ENCODE measurements at places on chromosomes 2 and 18. TPM values are rescaled to one million over a fixed set of nuclear protein-coding genes. Genes with fewer than 3 reads are reported as not detected.

The HAAO gene
- total RNA-seq: 0.30 TPM

The SATB2 gene
- 11.8 TPM for total RNA-seq

The ADCYAP1 gene
- not detected for total RNA-seq

The GAL3ST2 gene
- total RNA-seq: 0.24 TPM

The C1GALT1C1L gene
- total RNA-seq: not detected

The TTN gene
- total RNA-seq: 0.26 TPM

The FKBP1B gene
- total RNA-seq: 4.4 TPM

The SLC14A1 gene
- total RNA-seq: 0.77 TPM

- H3K27me3 ChIP-seq: no peaks in the 10 kb centered on the region
- no peak overlapping the region for H3K4me3 ChIP-seq
- peaks cover 24% of the 10 kb centered on the region for H3K36me3 ChIP-seq
- no peak for DNase-seq
- H3K27ac ChIP-seq: no peak overlapping the region
Measured at GRCh38 chr2:120456867-120457266, 110.9 kb downstream of the INHBB start.

DNA sequence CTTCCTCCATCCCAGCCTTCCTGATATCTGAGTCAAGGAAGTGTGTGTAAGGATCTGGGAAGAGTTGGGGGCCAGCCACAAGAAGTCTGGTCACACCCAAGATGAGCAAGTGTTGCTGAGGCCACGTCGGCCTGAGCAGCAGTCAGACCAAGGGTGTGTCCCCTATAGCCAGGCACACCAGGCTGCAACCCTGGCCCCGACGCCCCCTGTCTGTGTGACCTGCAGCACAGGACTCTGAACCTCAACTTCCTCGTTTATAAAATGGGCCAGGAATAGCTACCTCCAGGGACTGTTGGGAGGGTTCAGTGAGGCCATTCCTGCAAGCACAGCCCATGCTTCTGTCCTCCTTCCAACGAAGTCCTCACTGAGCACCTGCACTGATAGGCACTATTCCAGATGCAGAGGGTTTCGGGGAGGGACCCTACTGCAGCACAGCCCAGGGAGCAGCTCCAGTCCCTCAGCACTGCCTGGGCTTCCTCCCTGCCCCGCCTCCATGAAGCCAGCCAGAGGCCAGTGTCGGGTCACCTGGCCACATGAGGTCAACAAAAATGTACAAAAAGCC, 13.3 kb downstream of the LIMS2 start:
- H3K36me3 ChIP-seq: peaks cover 14% of the 10 kb centered on the region
- H3K27ac ChIP-seq: no peak overlapping the region
- H3K4me3 ChIP-seq: no peak overlapping the region
- DNase-seq: no peak
- peaks cover 6% of the 10 kb centered on the region for H3K27me3 ChIP-seq

- no peak for DNase-seq
- H3K36me3 ChIP-seq: no peaks in the 10 kb centered on the region
- H3K4me3 ChIP-seq: no peak overlapping the region
- H3K27me3 ChIP-seq: peaks cover under 1% of the 10 kb centered on the region
Measured at GRCh38 chr18:63895190-63895589, 7.7 kb downstream of the SERPINB2 start.

GRCh38 chr2:210536973-210537650, 19.3 kb upstream of the CPS1 start:
- DNase-seq: no peak
- H3K27me3 ChIP-seq: no peaks in the 10 kb centered on the region
- no peak overlapping the region for H3K4me3 ChIP-seq
- H3K27ac ChIP-seq: no peak overlapping the region
- H3K36me3 ChIP-seq: no peaks in the 10 kb centered on the region

DNA sequence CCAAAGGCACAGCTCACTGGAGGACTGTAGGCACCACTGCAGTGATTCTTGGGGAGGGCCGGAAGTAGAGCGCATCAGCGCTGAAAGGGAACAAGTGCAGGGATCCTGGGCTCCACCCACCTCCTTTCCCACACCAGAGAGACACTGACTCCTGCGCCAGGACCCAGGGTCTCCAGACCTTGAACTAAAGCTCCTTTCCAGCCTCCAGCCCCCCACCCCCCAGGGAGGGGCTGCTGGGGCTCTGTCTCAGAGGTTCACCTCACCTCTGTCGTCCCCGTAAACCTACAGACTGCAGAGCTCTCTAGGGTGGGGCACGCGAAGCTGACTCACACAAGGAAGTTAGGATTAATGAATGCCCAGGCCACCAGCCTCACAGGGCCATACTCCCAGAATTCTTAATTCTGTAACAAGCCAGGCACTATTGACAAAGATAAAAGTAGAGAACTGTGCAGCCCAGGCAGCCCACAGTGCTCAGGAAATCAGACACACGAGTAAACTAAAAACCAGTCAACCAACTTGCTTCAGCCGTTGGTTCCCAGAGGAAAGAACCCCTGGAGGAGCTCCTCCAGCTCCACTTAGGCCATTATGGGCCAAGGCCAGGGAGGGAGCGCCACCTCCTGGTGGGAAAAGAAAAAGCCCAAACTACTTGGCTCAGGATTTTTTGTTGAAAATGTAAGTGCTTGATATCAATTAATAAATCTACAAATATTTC, 45.1 kb upstream of the ACAA2 start:
- DNase-seq: peak; percentile 46
- H3K27me3 ChIP-seq: peaks cover 22% of the 10 kb centered on the region
- no peaks in the 10 kb centered on the region for H3K36me3 ChIP-seq
- peaks cover 6% of the 10 kb centered on the region for H3K4me1 ChIP-seq
- H3K27ac ChIP-seq: no peak overlapping the region

GRCh38 chr2:73839653-73840411, 11.1 kb downstream of the STAMBP start:
- no peak overlapping the region for H3K27ac ChIP-seq
- peaks cover 22% of the 10 kb centered on the region for H3K4me1 ChIP-seq
- H3K27me3 ChIP-seq: no peaks in the 10 kb centered on the region
- no peak overlapping the region for H3K4me3 ChIP-seq
- H3K36me3 ChIP-seq: peaks cover 4% of the 10 kb centered on the region

GRCh38 chr2:129712676-129712985, 266.8 kb upstream of the RAB6C start:
- H3K4me3 ChIP-seq: no peak overlapping the region
- peaks cover 7% of the 10 kb centered on the region for H3K36me3 ChIP-seq
- no peak for DNase-seq
- no peak overlapping the region for H3K27ac ChIP-seq

GRCh38 chr2:111712940-111713515, 171.0 kb downstream of the ANAPC1 start:
- no peak overlapping the region for H3K4me3 ChIP-seq
- no peak overlapping the region for H3K27ac ChIP-seq
- no peaks in the 10 kb centered on the region for H3K4me1 ChIP-seq
- H3K27me3 ChIP-seq: peaks cover 36% of the 10 kb centered on the region
- peaks cover 16% of the 10 kb centered on the region for H3K36me3 ChIP-seq

DNA sequence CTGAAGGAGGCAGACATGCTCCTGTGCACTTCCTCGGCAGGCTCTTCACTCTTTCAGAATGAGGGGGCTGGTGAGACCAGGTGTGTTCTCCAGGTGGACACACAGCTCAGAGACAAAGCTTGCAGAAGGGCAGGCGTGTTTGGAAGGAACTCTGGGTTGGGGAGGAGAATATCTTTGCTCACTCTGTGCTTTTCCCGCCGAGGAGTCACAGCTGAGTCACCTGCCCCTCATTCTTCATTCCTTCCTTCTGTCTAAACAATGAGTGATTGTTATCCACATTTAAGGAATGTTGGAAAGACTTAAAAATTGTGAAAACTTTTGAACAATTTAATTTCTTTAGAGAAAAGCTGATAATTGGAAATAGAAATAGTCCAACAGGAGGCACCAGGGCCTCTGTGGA, 126.3 kb upstream of the TPO start:
- H3K27me3 ChIP-seq: peaks cover 2% of the 10 kb centered on the region
- no peak overlapping the region for H3K27ac ChIP-seq
- no peak for DNase-seq
- no peak overlapping the region for H3K4me3 ChIP-seq
- peaks cover 5% of the 10 kb centered on the region for H3K4me1 ChIP-seq

- DNase-seq: no peak
- no peaks in the 10 kb centered on the region for H3K27me3 ChIP-seq
- H3K27ac ChIP-seq: no peak overlapping the region
- H3K4me1 ChIP-seq: no peaks in the 10 kb centered on the region
Measured at GRCh38 chr2:165632594-165632993, 161.5 kb downstream of the GALNT3 start.

DNA sequence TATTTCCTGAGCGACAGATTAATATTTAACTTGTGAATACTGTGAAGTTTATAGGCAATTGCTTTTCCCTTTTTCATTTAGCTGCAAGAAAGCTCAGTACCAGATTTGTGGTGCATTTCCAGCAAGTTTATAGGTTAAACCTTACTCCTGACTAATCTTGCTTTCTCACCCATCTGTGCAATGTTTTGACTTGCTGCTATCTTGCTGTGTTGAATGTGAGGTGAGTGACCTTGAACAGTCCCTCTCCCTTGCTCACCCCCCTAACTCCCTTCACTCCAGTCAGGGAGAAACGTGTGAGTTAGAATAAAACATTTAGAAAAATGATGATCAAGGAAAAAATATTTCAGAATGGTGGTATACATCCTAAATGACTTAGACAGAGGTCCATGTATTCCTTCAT, 39.8 kb upstream of the PARD3B start:
- peaks cover 55% of the 10 kb centered on the region for H3K4me1 ChIP-seq
- H3K36me3 ChIP-seq: no peaks in the 10 kb centered on the region
- no peak for DNase-seq
- no peak overlapping the region for H3K4me3 ChIP-seq

- peaks cover 60% of the 10 kb centered on the region for H3K4me1 ChIP-seq
- DNase-seq: no peak
- no peaks in the 10 kb centered on the region for H3K27me3 ChIP-seq
- no peaks in the 10 kb centered on the region for H3K36me3 ChIP-seq
Measured at GRCh38 chr2:175836361-175836760, 165.7 kb downstream of the LNPK start.

DNA sequence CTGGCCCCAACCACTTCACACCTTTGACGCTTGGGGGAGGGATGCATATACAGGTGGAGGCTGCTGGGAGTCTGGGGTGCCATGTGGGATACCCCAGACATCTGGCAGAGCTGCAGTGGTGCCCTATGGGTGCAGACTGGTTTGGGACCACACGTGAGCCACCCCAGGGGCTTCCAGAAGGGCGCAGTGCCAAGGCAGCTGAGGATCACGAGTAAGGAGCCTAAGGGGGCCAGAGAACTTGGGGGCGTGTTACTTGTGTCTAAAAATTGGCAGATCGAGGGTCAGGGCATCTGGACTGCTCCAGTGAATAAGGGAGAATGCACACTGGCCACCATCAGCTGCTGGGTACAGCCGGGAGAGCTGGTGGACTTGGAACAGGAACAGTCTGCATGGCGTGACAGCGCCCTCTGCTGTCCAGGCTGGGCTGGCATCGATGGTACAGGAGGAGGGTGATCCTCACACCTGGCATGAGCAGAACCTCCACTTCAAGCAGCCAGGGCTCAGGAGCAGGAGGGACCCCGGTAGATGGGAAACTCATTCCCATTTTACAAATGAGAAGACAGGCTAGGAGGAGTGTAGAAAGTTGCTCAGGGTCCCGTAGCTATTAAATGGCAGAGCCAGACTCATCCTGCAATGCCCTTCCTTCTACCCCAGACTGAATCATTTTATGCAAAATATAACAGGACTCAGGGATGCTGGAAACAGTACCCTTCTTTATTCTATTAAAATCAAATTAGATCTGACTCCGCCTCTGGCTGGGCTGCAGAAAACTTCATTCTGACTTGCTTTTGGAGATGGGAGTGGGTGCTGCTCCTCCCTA, 60.4 kb downstream of the ATOH8 start:
- H3K27me3 ChIP-seq: peaks cover 9% of the 10 kb centered on the region
- peak; percentile 82 for DNase-seq
- peaks cover 44% of the 10 kb centered on the region for H3K4me1 ChIP-seq
- H3K4me3 ChIP-seq: no peak overlapping the region

DNA sequence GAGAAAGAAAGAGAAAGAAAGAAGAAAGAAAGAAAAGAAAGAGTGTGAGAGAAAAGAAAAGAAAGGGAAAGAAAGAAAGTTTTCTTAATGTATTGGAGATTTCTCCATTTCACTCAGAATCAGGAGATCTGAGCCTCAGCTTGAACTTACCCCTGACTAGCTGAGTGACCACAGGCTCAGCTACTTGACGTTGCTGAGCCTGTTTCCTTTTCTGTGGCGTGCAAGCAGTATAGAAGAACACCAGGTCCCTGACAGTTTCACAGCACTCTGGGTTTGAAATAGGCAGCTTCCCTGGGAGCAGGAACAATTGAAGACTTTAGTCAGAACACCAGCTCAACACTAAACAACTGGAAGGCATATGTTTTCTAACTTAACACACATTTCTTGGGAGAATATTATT, 44.7 kb downstream of the MARCO start:
- peaks cover 2% of the 10 kb centered on the region for H3K27me3 ChIP-seq
- H3K4me1 ChIP-seq: no peaks in the 10 kb centered on the region
- no peak overlapping the region for H3K4me3 ChIP-seq
- no peak for DNase-seq

- DNase-seq: no peak
- H3K4me1 ChIP-seq: no peaks in the 10 kb centered on the region
- no peak overlapping the region for H3K27ac ChIP-seq
- H3K36me3 ChIP-seq: no peaks in the 10 kb centered on the region
Measured at GRCh38 chr18:47993409-47993808, 63.0 kb upstream of the SMAD2 start.

DNA sequence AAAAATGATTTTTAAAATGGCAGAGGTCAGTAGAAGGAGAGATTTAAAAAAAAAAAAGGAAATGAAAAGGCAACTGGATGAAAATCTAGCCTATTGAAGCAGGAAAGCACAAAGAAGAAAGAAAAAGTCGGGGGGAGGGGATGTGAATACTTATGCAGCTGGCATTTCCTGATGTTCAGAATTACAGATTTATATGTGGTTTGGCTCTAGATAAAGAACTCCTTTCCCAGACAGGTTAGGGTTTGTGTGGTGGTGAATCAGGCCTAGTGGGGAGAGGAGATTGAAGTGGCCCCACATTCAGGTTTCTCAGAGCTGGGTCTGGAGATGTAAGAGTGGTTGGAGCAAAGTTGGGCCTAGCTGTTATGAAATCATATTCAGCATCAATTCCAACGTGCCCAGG, 394.4 kb downstream of the FIGN start:
- no peaks in the 10 kb centered on the region for H3K27me3 ChIP-seq
- no peak overlapping the region for H3K4me3 ChIP-seq
- no peaks in the 10 kb centered on the region for H3K36me3 ChIP-seq
- DNase-seq: no peak
- peaks cover 18% of the 10 kb centered on the region for H3K4me1 ChIP-seq

DNA sequence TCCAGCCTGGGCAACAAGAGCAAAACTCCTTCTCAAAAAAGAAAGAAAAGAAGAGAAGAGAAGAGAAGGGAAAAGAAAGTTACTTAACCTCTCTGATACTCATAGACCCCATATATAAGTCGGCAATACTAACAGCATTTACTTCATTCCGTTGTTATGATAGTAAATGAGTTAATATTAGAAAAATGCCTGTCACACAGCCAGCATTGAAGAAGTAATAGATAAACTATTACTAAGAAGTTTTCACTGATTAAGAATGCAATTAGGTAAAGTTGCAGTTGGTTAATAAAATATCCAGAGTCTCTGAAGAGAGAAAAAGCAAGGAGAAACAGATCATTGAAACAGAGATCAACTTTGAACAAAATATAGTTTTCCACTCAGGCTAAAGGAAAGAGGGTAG, 161.3 kb upstream of the UBE2E3 start:
- peaks cover 26% of the 10 kb centered on the region for H3K4me1 ChIP-seq
- no peak for DNase-seq
- H3K27ac ChIP-seq: no peak overlapping the region
- no peak overlapping the region for H3K4me3 ChIP-seq
- no peaks in the 10 kb centered on the region for H3K27me3 ChIP-seq
- peaks cover 13% of the 10 kb centered on the region for H3K36me3 ChIP-seq

All from HFFc6 (cell line).